Activated T-cell treated with anti-CD3 and anti-CD28 coated beads, Interleukin-2, amount 50 U/mL, for 72 hours (primary cell): ENCODE measurements at places on chromosomes 5 and 9. TPM values are rescaled to one million over a fixed set of nuclear protein-coding genes. Genes with fewer than 3 reads are reported as not detected.

The HEMGN gene
- 1.5 TPM for total RNA-seq

The APBA1 gene
- total RNA-seq = 0.74 TPM

The SLC6A19 gene
- total RNA-seq = not detected

The SPINK7 gene
- not detected for total RNA-seq

The ABO gene
- total RNA-seq = not detected

The TLR4 gene
- total RNA-seq = 0.05 TPM

The IFNA21 gene
- total RNA-seq = not detected

The C8G gene
- 3.4 TPM for total RNA-seq

The S100Z gene
- 1.9 TPM for total RNA-seq

The LPAR1 gene
- total RNA-seq = not detected

DNA sequence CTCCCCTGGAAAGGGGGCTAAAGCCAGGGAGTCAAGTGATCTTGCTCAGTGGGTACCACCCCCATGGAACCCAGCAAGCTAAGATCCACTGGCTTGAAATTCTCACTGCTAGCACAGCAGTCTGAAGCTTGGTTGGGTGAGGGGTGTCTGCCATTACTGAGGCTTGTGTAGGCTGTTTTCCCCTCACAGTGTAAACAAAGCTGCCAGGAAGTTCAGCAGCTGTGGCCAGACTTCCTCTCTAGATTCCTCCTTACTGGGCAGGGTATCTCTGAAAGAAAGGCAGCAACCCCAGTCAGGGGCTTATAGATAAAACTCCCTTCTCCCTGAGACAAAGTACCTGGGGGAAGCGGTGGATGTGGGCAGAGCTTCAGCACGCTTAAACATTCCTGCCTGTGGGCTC lies 17.1 kb upstream of the EPB41L4A start:
- no peaks in the 10 kb centered on the region for H3K4me1 ChIP-seq
- H3K4me3 ChIP-seq = no peak overlapping the region
- no peak for DNase-seq

DNA sequence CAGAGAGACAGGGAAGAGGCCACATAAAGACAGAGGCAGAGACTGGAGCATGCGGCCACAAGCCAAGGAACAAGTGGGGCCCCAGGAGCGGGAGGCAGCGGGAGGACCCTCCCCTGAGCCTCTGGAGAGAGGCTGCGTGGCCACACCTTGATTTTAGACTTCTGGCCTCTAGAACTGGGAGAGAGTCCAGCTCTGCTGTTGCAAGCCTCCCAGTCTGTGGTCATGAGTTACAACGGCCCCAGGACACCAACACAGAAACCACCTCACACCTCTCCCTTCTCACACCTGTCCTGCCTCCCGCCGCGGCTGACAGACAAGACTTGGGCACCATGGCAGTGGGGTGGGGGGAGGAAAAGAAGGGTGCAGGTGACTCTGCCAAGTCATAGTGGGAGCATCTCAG lies 2.2 kb downstream of the INPP5E start:
- peaks cover 3% of the 10 kb centered on the region for H3K36me3 ChIP-seq
- no peaks in the 10 kb centered on the region for H3K27me3 ChIP-seq
- H3K4me1 ChIP-seq = peaks cover 21% of the 10 kb centered on the region
- peak overlapping the region; percentile 66 for H3K27ac ChIP-seq
- H3K4me3 ChIP-seq = peak overlapping the region; percentile 89

- no peak for DNase-seq
- peaks cover 15% of the 10 kb centered on the region for H3K36me3 ChIP-seq
- peaks cover 52% of the 10 kb centered on the region for H3K4me1 ChIP-seq
- peak overlapping the region; percentile 100 for H3K27ac ChIP-seq
- H3K27me3 ChIP-seq = no peaks in the 10 kb centered on the region
Observed at GRCh38 chr5:163458778-163459385, 1.0 kb downstream of the NUDCD2 start.

DNA sequence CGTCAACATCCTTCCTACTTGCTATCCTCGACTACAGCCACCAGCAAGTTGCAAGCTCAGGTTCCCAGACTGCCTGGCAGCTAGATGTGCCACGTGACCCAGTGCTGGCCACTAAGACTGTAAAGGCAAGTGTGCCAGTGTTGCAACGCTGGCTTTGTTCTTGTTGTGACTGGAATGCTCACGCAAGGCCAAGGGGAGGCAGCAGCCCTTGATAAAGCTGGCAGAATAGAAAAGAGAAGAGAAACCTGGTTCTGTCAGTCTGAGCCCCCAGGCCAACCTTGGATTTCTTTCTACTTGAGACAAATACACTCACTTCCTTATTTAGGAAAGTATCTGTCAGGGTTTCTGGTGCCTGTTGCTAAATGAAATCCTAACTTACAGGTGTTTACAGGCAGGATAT lies 113.0 kb downstream of the KLHL3 start:
- H3K4me1 ChIP-seq = no peaks in the 10 kb centered on the region
- no peaks in the 10 kb centered on the region for H3K27me3 ChIP-seq
- H3K4me3 ChIP-seq = no peak overlapping the region
- H3K36me3 ChIP-seq = no peaks in the 10 kb centered on the region
- DNase-seq = no peak
- H3K27ac ChIP-seq = no peak overlapping the region

- peaks cover 46% of the 10 kb centered on the region for H3K27me3 ChIP-seq
- H3K4me1 ChIP-seq = no peaks in the 10 kb centered on the region
- H3K36me3 ChIP-seq = no peaks in the 10 kb centered on the region
- no peak for DNase-seq
Observed at GRCh38 chr5:180352116-180353047, 754 bp downstream of the GFPT2 start.

DNA sequence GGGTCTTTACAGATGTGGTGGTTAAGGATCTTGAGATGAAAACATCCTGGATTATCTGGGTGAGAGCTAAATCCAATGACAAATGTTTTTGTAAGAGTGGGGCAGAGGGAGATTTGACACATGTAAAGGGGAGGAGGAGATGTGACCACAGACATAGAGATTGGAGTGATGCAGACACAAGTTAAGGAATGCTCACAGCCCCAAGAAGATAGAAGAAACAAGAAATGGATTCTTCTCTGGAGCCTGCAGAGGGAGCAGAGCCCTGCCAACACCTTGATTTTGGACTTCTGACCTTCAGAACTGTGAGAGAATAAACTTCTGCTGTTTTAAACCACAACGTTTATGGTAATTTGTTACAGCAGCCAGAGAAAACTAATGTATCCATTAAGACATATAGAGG lies 21.7 kb downstream of the ITGA2 start:
- H3K36me3 ChIP-seq = no peaks in the 10 kb centered on the region
- H3K4me3 ChIP-seq = no peak overlapping the region
- DNase-seq = no peak
- H3K27ac ChIP-seq = no peak overlapping the region

GRCh38 chr5:177530638-177531037 lies 13.9 kb upstream of the DDX41 start:
- H3K27ac ChIP-seq = peak overlapping the region; percentile 29
- peaks cover 2% of the 10 kb centered on the region for H3K36me3 ChIP-seq
- no peaks in the 10 kb centered on the region for H3K27me3 ChIP-seq
- no peak for DNase-seq
- H3K4me3 ChIP-seq = no peak overlapping the region

GRCh38 chr9:108612513-108612912 lies 243.3 kb downstream of the ACTL7B start:
- H3K4me3 ChIP-seq = no peak overlapping the region
- H3K27ac ChIP-seq = no peak overlapping the region
- H3K27me3 ChIP-seq = no peaks in the 10 kb centered on the region
- H3K4me1 ChIP-seq = no peaks in the 10 kb centered on the region
- no peak for DNase-seq
- no peaks in the 10 kb centered on the region for H3K36me3 ChIP-seq
